ENCODE measurements at places on chromosomes 11 and 22.

- peak; percentile 93 for DNase-seq
Observed at GRCh38 chr11:128422576-128423370, 164.6 kb downstream of the ETS1 start.

DNA sequence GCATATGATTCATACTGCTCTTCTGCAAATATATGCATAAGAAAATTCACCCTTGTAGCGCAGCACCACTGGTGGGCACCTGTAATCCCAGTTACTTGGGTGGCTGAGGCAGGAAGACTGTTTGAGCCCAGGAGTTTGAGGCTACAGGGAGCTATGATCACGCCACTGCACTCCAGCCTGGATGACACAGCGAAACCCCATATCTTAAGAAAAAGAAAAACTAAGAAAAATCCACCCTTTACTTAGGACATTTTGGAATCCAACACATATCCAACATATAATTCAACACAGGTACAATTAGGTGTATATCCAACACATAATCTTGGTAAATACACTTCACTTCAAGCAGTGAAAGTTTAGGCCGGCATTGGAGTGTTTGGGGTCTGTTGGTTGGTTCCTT, 255.5 kb upstream of the PITPNB start:
- no peak for DNase-seq

- no peak for DNase-seq
Observed at GRCh38 chr11:7154881-7155361, 66.1 kb downstream of the RBMXL2 start.

GRCh38 chr11:69297787-69298266, 3.9 kb downstream of the MYEOV start:
- no peak for DNase-seq

DNA sequence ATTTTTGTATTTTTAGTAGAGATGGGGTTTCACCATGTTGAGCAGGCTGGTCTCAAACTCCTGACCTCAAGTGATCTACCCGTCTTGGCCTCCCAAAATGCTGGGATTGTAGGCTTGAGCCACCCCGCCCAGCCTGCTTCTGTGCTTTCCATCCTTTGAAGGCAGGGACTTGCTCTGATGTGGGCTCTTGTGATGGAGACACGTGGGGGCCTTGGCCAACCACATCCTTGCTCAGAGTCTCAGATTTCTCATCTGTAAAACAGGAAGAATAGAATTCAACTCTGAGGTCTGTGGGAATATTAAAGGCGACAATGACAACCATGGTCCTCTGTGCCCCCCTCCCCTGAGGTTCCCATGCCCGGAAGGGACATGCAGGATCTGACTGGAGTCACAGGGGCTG, 3.8 kb upstream of the GGA1 start:
- no peak for DNase-seq

DNA sequence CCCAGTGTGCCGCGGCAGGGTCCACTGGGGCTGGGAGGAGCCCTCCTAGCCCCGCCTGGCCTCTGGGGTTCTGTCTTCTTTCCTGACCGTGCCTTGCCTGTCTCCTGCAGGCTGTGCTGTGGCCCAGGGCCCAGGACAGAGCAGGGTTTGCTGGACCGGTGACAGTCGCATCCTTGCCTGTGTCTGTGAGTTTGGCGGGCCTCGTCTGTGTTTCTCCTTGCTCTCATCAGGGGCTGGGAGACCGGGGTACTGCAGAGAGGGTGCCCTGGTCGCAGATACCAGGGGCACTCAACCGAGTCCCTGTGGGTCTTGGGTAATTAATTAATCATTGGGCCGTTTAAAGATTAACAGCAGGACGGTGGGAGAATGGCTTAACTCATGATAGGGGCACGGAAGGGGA, 29.9 kb downstream of the RPL3 start:
- no peak for DNase-seq

DNA sequence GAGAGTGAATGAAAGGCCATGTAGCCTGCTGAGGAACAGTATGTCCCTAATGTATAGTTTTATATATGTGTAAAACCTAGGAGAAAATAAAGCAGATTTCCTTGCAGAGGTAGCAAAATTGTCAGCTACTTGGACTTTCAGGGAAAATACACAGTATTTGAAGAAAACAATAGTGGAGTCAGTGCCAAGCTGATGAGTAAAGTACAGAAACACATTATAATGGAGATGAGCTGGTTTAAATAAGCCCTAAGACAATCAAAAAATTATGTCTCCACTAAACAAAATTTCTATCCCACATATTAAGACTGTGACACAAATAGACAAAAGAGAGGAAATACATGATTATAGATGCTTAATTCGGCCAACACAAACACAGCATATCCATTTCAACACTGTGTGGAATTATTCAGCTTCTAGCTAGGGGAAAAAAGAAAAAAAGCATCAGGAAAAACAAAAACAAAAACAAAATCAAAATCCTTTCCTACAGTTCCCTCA, 75.9 kb downstream of the MAML2 start:
- no peak for DNase-seq

- no peak for DNase-seq
Observed at GRCh38 chr11:111299101-111300026, 1.0 kb downstream of the POU2AF3 start.

- DNase-seq, result no peak
Observed at GRCh38 chr11:110720431-110721275, 8.4 kb upstream of the ARHGAP20 start.

DNA sequence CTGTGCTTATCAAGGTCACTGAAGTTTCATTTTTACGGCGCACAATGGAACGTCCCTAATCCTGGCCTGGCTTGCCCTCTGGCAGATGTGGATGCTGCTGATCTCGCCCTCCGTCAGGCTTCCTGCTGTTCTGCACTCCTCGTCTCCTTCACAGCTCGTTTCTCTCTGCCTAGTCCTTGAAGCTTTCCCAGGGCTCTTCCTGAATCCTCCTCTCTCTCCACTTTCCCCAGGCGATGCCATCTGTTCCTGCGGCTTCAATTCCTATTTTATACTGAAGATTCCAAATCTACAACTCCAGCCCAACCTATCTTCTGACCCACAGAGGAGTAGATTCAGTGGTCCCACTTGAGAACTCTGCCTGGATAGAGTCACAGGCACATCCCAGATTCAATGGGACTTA, 14.2 kb downstream of the SLC22A8 start:
- no peak for DNase-seq

DNA sequence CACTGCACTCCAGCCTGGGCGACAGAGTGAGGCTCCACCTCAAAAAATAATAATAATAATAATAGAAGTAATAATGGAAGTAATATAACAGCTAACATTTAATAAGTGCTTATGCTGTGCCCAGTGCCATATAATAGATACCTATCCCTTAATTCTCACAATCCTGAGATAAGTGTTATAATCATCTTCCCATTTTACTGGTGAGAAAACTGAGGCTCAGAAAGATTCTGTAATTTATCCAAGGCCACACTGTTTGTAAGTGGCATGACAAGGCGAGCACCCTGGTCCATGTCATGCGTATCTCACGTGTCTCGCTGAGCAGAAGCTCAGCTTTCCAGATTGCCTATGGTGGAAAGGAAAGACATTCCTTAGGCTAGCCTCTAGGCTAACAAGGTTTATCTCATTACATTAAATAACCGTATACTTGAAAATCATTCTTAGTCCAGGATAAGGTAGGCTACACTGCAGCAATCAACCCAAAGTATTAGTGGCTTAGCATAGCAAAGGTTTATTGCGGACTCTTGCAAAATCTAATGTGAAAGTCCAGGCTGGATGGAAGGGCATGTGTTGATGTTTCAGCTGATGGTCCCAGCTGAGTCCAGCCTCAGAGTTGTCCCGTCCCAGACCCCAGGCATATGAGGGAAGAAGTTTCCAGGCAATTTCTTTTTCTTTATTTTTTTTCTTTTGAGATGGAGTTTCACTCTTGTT, 15.0 kb upstream of the LDLRAD3 start:
- no peak for DNase-seq

- DNase-seq, result no peak
Observed at GRCh38 chr11:78560826-78561484, 13.7 kb downstream of the NARS2 start.

DNA sequence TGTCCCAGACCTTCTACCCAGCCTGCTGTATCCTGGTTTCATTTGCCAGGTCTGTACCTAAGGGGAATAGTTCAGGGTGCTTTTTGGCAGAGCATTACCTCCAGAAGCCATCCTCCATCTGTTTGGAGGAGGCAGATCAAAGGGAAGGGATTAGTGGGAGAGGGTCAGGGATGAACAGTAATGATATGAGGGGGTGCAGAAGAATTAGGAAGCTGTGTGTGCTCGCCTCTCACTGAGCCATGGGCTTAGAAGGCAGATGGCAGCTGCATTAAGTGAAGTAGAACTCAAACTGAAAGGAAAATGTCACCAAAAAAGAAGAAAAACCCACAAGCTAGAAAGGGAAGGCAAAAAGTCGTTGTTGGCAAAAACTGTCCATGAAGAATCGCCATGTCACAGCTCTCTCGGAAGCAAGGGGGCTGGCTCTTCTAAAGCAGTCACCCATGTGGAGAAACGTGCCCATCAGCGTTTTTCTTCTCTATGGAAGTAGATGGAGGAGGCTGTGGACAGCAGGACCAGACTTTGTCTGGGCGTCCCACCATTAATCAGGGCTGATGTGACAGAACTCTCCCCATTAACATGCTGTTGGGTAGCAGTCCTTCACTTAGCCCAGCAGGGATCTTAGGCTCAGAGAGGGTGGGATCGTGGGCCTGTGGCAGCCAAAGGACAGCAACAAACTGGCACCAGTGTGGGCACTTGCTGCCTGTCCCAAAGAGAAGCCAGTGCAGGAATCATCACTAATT, 46.8 kb downstream of the CEP164 start:
- DNase-seq, result no peak

DNA sequence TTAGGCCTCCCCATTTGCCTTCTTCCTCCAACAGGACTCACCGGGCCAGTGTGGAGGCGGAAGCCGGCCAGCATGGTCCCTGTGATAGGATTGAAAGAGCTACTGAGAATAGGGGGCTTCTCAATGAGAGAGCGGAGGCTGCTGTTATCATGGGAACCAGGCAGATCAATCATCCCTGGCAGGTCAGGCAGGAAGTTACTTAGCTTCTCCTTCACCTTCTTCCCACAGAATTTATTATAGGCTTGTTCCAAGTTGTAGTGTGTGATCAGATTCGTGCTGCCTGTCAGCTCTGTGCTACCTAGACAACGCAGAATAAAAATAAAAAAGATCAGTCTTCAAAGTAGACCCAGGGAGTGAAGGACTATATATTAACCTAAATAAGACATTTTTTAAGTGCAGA, 7.1 kb downstream of the MED19 start:
- DNase-seq, result no peak

DNA sequence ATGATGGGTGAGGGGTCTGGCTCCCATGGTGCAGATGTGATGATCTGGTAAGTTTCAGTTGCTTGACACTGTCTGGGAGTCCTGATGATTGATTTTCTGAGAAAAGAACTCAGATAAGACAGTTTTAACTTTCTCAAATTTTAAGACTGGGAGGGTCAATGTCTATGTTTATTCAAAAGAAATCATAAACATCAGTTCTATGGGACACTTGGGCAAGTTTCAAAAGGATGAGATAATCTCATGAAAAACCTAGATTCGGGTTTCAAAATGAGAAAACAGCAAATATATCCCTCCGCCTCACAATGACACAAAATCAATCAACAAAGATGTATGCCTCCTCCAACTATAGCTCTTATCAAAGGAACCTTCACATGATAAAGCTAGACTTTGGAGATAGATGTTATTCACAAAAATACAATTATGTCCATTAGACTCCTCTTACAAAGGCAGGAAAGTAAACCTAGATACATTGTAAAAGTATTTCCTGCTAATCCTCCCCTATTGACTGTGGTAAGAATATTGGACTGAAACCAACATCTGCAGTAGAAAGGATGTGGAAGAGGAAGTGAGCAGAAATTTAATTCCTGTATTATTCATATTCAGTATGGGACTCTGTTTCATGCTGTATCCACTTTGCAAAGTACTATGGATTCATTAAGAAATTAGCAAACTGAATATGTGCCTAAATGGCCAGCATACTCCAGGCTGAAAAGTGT, 21.6 kb downstream of the SVIP start:
- no peak for DNase-seq

DNA sequence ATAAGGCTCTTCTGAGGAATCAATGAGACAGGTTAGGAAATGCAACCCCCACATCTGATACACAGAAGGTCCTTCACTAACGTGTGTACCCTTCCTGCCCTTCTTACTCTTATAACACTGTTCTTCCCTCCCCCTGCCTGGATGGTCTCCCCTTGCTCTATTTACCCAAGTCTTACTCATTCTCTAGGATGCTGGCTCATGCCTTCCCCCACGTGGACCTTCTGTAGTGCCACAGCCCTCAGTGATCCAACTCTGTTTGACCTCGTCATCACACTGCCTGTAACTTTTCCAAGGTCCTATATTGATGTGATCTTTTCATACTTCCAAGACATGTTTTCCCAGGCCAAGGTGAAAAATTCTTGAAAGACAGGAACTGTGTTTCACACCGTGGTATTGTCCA, 79.8 kb downstream of the C11orf58 start:
- no peak for DNase-seq

DNA sequence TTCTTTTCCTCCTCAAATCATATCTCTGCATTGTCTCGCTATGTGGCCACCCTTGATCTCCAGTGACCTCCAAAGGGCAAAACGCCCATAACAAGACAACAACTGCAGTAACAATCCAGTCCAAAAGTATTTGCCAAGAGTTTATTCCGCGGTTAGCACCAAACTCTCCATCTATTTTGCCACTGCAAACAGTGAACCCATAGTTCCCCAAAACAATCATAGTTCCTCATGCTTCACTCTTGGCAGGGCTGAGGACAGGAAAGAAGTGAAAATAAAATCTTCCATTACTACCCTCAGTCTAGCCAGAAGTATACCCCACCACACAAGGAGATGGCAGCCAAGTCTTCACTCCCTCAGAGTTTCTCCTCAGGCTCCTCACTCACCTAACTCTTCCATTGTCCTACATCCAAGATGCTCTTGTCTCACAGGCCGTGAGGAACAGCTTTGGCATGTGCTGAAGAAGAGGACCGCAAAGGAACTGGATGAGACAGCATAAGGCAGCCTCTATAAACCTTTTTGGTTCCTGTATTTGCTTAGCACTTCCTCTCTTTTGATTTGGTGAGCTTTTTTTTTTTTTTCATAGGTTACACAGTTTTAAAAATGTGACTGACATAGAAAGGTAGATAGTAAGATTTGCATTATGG, at the start of gene LPXN:
Gene LPXN (minus strand): TSS at position 480 of the 644 bp plus-strand sequence. CDS start 84 bp downstream, at position 396.
- DNase-seq, result no peak

DNA sequence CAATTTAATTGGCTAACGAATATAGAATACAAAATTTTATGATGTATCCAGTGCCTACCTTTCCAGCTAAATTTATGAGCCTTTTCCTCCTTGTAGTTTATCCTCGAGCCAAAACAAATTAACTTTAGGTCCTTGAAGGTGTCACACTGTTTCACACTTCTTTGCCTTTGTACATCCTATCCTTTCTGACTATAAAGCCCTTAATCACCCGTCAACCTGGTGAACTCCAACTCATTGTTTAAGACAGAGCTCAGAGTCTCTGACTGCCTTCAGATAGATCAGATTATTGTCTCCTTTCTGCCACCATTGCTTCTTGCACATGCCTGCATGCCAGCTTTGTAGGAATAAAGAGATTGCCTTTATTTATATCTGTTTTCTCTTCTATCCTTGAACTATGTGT, 58.8 kb downstream of the CNTN5 start:
- no peak for DNase-seq

All from stimulated activated CD8-positive, alpha-beta memory T cell treated with anti-CD3 and anti-CD28 coated beads, Interleukin-2, amount 100 ng/mL, for 48 hours (primary cell).